RPMI7951 (cell line): ENCODE measurements at places on chromosomes 11 and 22. TPM values are rescaled to one million over a fixed set of nuclear protein-coding genes. Genes with fewer than 3 reads are reported as not detected.

UBQLN3 gene
- total RNA-seq, result not detected in 2 replicates

PRRG4 gene
- 0.24 and 0.49 TPM in 2 replicates for total RNA-seq

TMEM191B gene
- not detected in 2 replicates for total RNA-seq

INPP5J gene
- total RNA-seq, result 0.12 and 0.29 TPM in 2 replicates

OR52A1 gene
- not detected in 2 replicates for total RNA-seq

ELFN2 gene
- under 0.01 TPM in 1 of 2 replicates, not detected in the other for total RNA-seq

PLAAT5 gene
- not detected in 2 replicates for total RNA-seq

GGT1 gene
- under 0.01 and 0.20 TPM in 2 replicates for total RNA-seq

CASP5 gene
- not detected in 2 replicates for total RNA-seq

SIK3 gene
- 6.4 and 9.3 TPM in 2 replicates for total RNA-seq

CHRNA10 gene
- 0.20 and 0.36 TPM in 2 replicates for total RNA-seq

TUG1 gene
- total RNA-seq, result 26.7 and 41.8 TPM in 2 replicates

TMEM86A gene
- 0.12 and 0.49 TPM in 2 replicates for total RNA-seq

SLC22A8 gene
- not detected in 2 replicates for total RNA-seq

DEPDC7 gene
- 14.7 TPM in 2 replicates for total RNA-seq

OR2AG2 gene
- total RNA-seq, result 0.39 and 0.84 TPM in 2 replicates

OR8A1 gene
- not detected in 2 replicates for total RNA-seq

DNAJB7 gene
- not detected in 2 replicates for total RNA-seq

VPS37C gene
- 11.5 TPM in 2 replicates for total RNA-seq

MPPED2 gene
- not detected in 2 replicates for total RNA-seq

B4GALNT4 gene
- total RNA-seq, result not detected in 2 replicates

TBX10 gene
- not detected in 2 replicates for total RNA-seq

RFPL1 gene
- not detected in 2 replicates for total RNA-seq

DLG2 gene
- 0.36 and 0.49 TPM in 2 replicates for total RNA-seq

KRTAP5-11 gene
- total RNA-seq, result not detected in 2 replicates

TRIM49 gene
- not detected in 2 replicates for total RNA-seq

CCDC116 gene
- 0.10 and 0.36 TPM in 2 replicates for total RNA-seq
